ENCODE measurements at places on chromosomes 1 and 21.

GRCh38 chr1:235783148-235783776 is 83.4 kb downstream of the LYST start:
- DNase-seq = peak; percentile 73

- DNase-seq = no peak
These were observed 544.3 kb downstream of the KCNT2 start for GRCh38 chr1:196063952-196064351.

DNA sequence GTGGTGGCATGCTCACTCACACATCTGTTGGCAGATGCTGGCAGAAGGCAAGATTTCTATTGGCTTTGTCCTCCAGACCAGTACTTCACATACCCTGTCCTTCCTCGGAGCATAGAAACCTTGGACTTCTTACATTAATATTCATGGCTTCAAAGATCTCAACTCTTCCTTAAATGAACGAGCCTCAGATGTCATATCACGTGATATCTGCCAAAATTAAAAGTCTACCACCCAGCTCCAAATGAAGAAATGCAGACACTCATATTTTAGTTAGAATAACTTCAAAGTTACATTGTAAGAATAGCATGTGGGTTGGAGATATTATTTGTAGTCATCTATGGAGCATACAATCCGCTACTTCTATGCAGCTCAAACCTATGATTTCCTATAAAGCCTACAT is 1994.9 kb downstream of the NCAM2 start:
- no peak for DNase-seq

DNA sequence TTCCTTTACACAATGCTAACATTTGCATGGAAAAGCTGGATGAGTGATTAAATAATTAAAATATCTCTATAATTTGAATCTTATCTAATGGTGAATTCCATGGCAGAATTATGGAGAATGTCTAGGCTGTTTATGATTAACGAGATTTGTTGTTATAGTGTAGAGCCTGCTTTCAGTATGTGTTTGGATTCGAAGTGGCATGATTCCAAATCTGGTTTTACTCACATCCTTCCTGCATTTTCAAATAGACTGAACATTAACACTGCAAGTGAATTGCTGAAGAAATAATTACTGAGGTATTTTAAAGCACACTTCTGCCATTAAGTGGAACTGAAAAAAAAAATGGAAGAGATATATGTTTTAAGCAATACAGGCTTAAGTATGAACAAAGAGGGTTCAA is 5.1 kb upstream of the NEK7 start:
- DNase-seq = peak; percentile 61

DNA sequence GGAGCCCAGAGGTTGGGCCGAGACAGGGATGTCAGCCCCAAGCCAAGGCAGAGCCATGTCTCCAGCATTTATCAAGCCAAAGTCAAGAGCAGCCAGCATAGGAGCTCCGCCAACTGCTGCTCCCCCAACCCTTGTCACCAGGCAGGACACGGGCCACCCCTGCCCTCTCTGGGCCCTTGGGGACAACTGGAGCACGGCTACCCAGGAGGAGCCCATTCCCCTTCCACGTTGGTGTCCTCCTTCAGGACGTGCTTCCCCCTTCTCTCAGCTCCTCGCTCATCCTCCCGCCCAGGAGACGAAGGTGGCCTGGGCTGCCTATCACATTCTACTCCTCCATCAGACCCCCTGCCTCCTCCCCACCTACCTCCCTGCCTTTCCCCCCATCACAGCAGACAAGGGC is 19.9 kb upstream of the PEF1 start:
- no peak for DNase-seq

GRCh38 chr1:19792237-19793002 is 7.3 kb downstream of the TMCO4 start:
- DNase-seq = no peak

GRCh38 chr1:206580438-206581113 is 31.7 kb downstream of the EIF2D start:
- DNase-seq = no peak
